Brain microvascular endothelial cell (primary cell): ENCODE measurements at places on chromosomes 7 and 10.

DNA sequence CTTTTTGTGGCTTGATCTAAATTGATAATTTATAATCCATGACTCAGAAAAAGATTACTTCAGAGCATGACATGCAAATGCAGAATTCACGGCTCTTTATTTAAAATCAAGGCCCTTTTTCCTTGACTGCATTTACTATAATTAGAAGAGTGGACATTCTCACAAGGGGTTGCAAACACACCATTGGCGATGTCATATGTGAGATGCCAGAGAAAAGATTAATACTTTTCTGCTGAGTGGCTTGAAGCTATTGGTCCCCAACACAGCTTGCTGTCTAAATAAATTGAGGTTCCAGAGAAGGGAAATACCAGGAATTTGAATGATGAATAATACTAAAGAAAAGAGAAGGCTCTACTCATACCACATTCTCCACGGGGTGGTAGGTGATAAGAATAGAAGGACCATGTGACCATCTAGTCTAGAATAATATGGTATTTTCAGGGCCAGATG is 78.7 kb upstream of the ARID5B start:
- DNase-seq: peak; percentile 48

GRCh38 chr10:15306735-15307280 is 64.3 kb downstream of the FAM171A1 start:
- DNase-seq: no peak

DNA sequence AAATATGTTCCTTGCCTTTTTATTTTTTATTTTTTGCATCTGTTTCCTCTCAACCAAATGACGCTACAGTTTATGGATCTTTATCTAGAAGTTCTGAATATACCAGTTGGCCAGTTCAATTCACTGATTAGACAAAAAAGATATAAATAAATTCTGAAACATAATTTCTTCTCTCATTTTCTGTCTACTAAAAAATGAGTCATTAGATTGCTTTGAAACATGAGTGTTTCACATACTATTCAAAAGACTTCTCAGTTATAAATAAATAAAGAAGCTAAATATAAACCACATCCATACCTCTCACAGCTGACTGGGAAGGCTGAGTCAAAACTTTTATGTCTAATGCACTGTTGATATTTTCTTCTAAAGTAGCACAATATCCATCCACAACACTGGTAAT is 97.6 kb upstream of the GPR22 start:
- peak; percentile 42 for DNase-seq

GRCh38 chr10:7377614-7378248 is 33.1 kb downstream of the SFMBT2 start:
- DNase-seq: no peak

DNA sequence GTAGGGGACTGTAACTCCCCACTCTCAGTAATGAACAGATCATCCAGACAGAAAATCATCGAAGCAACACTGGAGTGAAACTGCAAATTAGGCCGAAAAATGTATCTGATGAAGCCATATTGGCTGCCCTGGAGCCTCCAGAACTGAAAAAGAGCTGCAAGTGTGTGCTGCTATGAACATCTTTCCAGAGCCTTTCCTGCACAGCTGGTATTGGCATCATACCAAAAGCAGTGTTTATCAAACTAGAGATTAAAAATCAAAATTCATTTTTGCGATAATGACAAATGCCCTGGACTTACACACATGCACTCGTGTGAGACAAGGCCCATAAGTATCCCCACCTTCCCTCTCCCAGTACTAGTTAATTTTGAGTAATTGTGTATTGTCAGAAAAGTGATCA is 6.8 kb upstream of the CLDN12 start:
- no peak for DNase-seq

DNA sequence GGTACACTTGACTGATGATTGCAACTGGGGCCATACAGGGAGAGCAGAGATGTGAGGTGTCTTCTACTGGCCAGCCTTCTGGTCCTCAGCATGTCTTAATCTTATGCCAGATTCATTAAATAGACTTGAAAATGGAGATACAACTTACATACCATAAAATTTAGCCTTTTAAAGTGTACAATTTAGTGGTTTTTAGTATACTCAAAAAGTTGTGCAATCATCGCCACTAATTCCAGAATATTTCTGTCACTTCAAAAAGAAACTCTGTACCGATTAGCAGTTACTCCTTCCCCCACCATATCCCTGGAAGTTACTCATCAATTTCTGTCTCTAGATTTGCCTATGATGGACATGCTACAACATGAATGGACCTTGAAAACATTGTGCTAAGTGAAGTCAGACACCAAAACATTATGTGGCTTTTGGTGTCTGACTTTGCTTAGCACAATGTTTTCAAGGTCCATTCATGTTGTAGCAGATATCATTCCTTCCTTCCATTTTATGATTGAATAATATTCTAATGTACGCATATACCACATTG is 53.0 kb downstream of the SH2D4B start:
- DNase-seq: no peak

DNA sequence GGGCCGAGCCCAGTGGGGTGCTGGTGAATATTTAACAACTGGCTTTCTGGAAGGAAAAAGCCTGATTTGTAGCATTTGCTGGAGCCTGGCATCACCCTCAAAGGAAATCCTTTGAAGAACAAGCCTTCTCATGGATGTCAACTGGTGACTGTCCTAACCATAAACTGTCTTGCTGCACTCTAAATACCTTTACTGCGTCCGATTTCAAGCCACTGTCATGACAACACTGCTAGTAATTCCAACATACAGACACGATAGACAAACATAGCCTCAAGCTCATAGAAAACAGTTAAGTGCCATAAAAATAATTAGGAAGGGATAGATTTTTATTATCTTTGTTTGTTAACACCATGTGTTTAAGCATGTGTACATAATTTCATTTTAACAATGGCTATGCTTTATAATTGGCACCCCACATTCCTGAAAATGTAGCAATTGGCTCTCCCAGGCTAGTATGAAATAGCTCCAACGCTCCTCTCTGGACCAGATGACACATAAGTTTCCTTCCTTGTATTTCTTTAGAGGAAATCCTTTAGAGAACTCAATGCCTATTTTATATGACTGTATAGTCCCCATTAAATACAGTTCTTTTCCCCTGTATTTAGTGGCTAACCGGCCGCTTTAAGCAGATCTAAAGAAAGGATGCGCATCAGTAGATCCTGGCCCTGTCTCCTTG is 273.4 kb downstream of the PRPF18 start:
- no peak for DNase-seq

DNA sequence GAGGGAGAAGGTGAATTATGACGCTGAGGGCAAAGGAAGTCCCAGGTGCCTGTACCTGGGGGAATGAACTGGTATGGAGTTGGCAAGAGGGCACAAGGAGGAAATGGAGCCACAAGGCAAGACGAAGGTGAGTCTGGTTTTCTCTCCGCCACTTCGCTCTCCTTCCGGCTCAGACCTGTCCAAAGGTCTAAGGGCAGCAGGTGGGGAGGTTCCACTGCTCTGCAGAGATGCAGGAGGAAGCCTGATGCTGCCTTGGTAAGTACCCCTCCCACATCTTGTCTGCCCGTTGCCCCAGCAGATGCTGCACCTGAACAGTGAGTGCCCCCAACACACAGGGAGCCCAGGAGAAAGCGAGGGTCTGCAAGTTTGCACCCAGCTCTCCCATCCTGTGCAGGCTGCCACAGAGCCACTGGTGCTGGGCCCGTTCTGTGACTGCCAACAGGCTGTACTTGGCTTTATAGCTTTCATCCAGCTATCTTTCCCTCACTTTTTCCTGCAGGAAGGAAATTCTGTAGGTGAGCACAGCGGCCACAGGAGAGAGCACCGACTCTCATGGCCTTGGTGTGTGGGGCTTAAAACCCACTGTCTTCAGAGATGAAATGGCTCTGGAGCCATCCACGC is 235.2 kb downstream of the COBL start:
- DNase-seq: no peak

- DNase-seq: no peak
Observed at GRCh38 chr7:16846601-16847165, 35.1 kb downstream of the AGR3 start.

- peak; percentile 41 for DNase-seq
Observed at GRCh38 chr7:19964246-19964645, 190.8 kb upstream of the TMEM196 start.

DNA sequence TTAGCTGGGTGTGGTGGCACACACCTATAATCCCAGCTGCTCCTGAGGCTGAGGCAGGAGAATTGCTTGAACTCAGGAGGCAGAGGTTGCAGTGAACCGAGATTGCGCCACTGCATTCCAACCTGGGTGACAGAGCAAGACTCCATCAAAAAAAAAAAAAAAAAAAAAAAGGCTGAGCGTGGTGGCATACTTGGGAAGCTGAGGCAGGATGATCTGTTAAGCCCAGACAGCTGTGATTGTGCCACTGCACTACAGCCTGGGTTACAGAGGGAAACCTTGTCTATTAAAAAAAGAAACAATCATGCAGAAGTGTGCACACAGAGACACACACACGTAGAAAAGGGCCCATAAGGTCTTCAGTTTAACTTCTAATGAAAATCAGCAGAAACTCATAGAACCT is 150.6 kb downstream of the TPST1 start:
- no peak for DNase-seq

DNA sequence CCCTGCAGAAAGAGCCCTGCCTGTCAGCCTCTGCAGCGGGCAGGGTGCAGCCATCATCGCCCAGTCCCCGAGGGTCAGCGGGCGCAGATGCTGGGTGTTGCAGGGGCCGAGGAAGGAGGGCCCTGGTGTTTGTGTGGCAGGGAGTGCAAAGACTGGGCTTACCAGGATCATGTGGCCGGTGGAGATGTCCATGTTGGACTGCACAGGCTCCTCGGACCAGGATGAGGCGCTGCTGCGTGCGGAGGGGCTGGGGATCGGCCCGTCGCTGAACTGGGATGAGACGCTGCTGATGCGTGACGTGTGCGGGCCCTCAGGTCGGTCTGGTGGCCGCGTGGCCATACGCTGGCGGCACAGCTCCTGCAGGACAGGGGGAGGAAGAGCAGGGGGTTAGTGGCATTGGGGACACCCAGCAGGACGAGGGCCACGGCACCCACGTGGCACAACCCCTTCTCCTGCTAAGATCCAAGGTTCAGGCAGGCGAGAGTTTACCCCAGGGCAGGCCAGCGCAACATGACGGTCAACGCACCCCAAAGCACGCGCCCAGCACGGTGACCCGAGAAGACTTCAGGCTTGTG is 319.5 kb downstream of the DNAJB6 start:
- DNase-seq: no peak
